NCI-H1092 treated with DMSO at 0.1 percent for 48 hours (cell line): ENCODE measurements at places on chromosomes 12 and 14.
A peak's percentile ranks its signal among the peaks of the same experiment; 100 is the strongest.

DNA sequence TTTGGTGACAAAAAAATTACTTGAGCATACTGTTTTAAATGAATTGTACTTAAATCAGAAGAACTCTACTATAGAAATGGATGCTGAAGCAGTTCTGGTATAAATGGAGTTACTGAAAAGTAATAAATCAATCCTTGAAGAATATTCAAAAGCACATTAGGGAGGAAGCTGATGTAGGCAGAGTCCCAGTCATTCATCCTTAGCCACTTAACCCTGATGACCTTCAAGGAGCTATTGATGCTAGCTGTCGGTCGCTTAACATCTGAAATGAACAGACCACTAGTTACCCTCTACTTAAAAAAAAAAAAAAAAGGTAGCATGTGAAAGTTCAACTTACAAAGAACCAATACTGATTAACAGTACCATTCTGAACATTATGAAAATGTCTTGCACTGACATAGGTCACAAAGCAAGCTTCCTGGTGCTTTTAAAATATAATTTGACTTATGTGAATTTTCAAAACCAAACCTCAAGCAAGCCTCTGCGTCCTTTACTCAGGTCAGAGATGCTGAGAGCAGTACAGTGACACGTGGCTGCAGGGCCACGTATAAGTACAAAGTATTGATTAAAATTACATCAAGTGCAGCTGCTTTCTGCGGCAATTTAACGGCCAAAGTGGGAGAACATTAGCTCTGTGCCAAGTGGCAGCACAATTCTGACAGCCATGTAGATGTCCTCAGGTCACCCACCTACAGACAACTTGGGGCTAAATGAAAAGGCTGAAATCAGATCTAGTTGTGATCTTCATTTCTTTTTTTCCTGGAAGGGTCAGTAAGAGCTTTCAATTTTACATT lies 18.1 kb downstream of the PPM1H start:
- DNase-seq, result peak; percentile 87

- no peak for DNase-seq
These were observed 180.4 kb upstream of the FKBP4 start for GRCh38 chr12:2614341-2614740.

DNA sequence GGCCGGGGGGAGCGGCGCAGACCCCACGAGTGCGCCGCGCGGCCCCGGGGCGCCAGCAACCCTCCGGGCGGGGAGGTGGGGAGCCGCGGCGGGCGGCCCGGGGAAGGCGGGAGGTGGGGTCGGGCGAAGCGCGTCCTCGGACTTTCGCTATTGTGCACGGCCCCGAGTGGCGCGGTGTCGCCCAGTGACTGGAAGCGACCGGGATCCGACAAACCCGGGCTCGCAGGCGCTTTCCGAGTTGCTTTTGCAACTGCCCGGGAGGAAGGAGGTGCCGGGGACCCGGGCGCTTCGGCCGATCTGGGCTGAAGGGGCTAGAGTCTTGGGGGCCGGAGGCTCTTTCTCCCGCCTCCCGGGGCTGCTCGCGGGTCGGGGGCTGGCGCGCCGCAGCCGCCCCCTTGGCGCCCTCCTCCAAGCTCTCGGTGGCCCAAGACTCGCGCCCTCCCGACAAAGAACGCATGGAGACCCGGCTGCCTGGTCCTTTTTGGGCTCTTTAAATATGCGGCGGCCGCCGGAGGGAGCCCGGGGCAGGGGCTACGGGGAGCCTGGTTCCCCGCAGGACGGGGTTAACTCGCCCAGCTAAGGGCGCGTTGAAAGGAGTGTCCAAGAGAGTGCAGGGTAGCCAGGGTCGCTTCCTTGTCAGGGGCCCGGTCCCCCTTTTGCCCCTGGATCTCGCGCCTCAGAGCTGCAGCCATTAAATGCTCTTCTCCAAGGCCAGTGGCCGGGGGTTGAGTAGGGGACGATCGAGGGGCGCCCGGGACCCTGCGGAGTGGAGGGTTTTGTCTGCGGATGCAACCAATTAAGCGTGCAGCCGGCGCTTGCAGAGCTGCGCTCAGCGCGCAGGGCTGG lies 1.4 kb downstream of the HMGA2 start:
- DNase-seq, result no peak

GRCh38 chr14:36973806-36974442 lies 198.5 kb downstream of the SLC25A21 start:
- no peak for DNase-seq

- no peak for DNase-seq
These were observed 34.0 kb downstream of the KITLG start for GRCh38 chr12:88546226-88546625.

DNA sequence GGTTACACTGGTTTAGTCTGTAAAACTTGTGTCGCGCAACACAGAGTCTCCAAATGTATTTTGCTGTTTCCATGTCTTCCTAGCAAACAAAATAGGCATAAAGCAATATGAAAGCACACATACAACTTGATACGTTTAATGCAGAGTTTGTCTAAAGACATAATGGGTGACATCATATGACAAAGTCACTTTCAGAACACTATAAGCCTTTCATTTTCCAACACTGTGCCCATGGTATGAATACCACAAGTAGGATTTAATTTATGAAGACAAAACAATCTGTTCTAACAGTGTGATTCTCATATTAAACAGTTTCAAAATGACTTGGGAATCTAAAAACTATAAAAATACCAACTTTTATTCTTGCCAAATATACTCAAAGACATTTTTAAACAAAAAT lies 58.4 kb downstream of the PTPN21 start:
- DNase-seq, result no peak
